Neural crest cell (in vitro differentiated cells): ENCODE measurements at places on chromosomes 1 and 21. TPM values are rescaled to one million over a fixed set of nuclear protein-coding genes. Genes with fewer than 3 reads are reported as not detected.

DCDC2B gene
- not detected in 2 replicates for total RNA-seq

SPRR2G gene
- not detected in 2 replicates for total RNA-seq

TFF1 gene
- total RNA-seq = not detected in 2 replicates

ZNF593OS gene
- not detected in 2 replicates for total RNA-seq

ARMH1 gene
- 5.6 and 5.9 TPM in 2 replicates for total RNA-seq

SLAMF1 gene
- not detected in 2 replicates for total RNA-seq

PAQR6 gene
- total RNA-seq = 15.8 and 17.1 TPM in 2 replicates

NBPF8 gene
- total RNA-seq = 22.8 and 23.8 TPM in 2 replicates

SNX7 gene
- 17.5 TPM in 2 replicates for total RNA-seq

CLCN6 gene
- total RNA-seq = 56.2 and 56.3 TPM in 2 replicates

ASCL5 gene
- total RNA-seq = not detected in 2 replicates

CASQ1 gene
- 0.16 and 0.26 TPM in 2 replicates for total RNA-seq

MYCL gene
- total RNA-seq = 23.0 and 25.8 TPM in 2 replicates

DHX9 gene
- total RNA-seq = 404 and 426 TPM in 2 replicates

ZP4 gene
- total RNA-seq = not detected in 2 replicates

LCE3E gene
- total RNA-seq = not detected in 2 replicates

LCE1B gene
- total RNA-seq = not detected in 2 replicates

NLRP3 gene
- 0.07 TPM in 2 replicates for total RNA-seq

OR2M3 gene
- total RNA-seq = not detected in 2 replicates

GOLT1A gene
- total RNA-seq = not detected in 2 replicates

EPHA10 gene
- total RNA-seq = 0.63 and 0.77 TPM in 2 replicates

FAM177B gene
- 0.47 TPM in 1 of 2 replicates, not detected in the other for total RNA-seq

PERM1 gene
- 0.11 TPM in 1 of 2 replicates, not detected in the other for total RNA-seq

FAM163A gene
- not detected in 2 replicates for total RNA-seq

GBP2 gene
- not detected in 2 replicates for total RNA-seq
